CD4-positive, alpha-beta memory T cell (primary cell): ENCODE measurements at places on chromosomes 1 and 21.

GRCh38 chr21:27802816-27803475, 836.1 kb upstream of the ADAMTS5 start:
- peak; percentile 5 for DNase-seq

- DNase-seq: no peak
Observed at GRCh38 chr1:21318714-21319159, 28.5 kb upstream of the ECE1 start.

DNA sequence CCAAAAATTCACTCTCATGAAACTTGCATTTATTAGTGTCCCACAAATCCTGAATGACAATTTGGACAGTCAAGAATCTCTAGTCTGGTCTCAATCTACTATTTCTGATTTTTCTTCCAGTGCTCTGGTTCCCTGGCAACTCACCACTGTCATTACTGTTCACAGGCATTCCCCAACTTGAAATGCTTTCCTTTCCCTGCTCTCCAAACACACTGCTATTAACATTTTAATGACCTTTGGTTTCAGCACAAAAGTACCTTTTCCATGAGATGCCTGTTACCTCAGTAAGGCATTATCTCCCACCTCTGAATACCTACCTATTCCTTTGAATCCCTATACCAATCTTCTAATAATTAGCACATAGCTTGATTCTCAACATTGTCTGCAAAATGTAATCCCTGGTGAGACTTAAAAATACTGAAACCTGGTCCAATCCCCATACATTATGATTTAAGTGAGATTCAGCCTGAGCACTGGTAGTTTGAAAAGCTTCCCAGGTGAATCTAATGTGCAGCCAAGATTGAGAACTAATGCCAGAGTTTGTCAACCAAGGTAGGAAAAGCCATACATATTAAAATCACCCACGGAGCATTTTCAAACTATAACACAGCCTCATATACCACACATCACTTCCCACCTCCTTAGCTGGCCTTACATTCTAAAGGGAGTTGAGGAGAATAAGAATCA, 11.7 kb upstream of the ANGPTL3 start:
- DNase-seq: no peak

DNA sequence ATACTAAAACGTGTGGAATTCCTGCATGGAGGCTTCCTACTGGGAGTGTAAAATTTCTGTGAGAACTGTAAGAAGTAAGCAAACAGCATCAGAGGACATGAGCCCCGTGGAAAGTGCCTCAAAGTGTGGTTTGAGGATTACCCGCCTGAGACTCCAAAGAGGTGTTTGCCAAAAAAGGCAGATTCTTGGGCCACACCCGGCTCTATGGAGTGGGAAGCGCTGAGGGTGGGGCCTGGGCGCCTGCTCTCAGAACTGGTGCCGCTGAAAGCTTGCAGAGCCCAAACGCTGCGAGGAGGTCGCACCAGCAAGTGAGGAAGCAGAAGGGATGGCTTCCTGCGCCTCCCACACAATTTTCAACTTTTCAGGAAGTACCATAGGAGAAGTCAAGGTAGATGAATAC, 43.0 kb upstream of the PSEN2 start:
- no peak for DNase-seq

DNA sequence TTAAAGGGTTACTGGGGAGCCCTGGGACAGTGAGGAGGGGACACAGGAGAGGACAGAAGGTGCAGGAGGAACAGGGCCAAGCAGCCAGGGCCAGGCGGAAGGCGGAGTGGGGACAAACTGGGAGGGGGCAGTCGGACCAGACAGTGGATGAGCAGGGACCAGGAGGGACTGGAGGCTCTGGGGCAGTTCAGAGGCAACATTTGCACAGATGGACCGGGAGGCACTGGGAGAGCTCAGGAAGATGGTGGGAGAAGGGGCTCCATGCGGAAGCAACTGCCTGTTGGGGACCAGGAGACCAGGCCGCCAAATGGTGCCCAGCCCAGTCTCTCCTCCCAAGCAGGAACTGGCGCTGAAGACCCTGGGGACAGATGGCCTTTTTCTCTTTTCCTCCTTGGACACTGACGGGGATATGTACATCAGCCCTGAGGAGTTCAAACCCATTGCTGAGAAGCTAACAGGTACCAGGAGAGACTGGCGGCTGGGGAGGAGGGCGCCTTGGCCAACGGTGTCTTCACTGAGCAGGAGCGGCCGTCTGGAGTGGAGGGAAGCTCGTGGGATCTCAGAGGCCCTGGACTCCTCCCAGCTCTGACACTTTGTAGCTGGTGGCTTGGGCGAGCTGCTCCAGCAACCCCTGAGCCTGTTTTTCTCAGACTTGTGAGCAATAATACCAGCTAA, 847 bp downstream of the SELENON start:
- no peak for DNase-seq

- DNase-seq: no peak
Observed at GRCh38 chr1:119544165-119544762, 37.3 kb downstream of the HSD3B1 start.

- no peak for DNase-seq
Observed at GRCh38 chr1:177355575-177355974, 184.8 kb downstream of the BRINP2 start.

DNA sequence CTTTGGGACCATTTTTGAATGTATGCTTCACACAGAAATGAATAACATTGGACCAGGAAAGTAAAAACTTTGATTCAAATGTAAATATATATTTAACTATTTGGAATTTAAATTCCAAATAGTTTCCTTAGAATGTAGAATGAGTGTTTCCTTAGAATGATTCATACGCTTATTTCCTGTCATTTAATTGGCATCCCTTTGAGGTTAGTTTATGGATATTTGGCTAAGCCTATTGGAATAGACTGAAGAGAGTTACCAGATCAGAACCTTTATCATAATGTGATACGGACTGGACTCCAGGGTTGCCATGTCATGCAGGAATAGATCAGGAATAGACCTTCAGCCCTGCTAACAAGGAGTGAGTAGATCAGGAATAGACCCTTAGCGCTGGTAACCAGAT, 133.1 kb downstream of the TNNI3K start:
- no peak for DNase-seq

DNA sequence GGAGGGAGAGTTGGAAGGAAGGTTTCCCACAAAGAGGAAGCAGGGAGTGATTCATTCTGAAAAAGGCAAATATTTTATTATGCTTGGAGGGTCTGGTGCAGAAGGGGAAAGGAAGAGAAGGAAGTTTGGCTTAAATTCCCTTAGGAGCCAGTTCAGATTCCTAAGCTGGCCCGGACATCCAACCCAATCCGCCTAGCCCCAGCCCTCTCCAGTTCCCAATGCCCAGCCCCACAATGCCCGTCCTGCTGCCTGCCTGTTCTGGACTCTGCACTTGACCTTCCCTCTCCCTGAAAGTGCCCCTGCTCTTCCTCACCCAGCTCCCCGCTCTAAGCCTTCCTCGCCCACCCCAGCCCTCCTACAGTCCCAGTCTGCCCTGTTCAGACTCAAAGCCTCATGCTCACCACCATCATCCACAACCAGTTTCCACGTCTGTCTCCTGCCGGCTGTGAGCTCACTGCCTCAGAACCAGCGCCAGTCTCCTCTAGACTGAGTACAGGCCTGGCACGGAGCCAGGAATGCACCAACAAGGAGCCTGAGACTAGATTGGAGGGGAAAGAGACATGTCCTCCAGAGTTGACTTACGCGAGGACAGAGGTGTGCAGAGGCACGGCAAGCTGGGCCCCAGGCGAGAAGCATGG, 18.9 kb downstream of the CAPN2 start:
- DNase-seq: no peak

DNA sequence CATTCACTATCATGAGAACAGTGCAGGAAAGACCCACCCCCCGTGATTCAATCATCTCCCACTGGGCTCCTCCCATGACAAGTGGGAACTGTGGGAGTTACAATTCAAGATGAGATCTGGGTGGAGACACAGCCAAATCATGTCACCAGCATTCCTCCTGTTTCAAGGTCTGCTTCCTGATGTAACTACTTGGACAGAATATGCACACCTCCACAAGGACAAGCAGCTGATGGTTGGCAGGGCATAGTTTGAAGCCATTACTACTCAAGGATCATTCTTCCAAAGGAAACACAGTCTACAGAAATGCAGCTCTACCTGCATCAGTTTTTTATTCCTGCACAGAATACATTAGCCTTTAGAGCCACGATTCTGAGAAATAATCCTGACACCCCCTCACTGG, 28.5 kb upstream of the RNF2 start:
- DNase-seq: no peak

GRCh38 chr1:64823691-64824476, 79.0 kb downstream of the RAVER2 start:
- peak; percentile 68 for DNase-seq

DNA sequence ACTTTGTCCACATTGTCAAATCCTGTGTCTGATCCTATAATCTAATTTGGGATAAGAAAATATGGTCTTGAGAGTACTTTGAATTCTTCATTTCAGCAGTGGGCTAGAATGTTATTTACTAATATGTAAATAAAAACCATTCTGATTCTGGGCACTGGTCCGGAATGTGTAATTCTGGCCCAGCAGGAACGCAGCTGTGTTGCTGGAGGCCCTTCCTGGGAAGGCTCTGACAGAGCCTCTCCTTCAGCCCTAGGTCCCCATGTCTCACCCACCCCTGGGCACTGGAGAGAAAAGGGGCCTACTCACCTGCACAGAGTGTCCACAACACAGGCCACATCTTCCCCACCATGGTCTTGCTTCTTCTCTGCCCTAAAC, 251 bp downstream of the GPA33 start:
- DNase-seq: no peak

DNA sequence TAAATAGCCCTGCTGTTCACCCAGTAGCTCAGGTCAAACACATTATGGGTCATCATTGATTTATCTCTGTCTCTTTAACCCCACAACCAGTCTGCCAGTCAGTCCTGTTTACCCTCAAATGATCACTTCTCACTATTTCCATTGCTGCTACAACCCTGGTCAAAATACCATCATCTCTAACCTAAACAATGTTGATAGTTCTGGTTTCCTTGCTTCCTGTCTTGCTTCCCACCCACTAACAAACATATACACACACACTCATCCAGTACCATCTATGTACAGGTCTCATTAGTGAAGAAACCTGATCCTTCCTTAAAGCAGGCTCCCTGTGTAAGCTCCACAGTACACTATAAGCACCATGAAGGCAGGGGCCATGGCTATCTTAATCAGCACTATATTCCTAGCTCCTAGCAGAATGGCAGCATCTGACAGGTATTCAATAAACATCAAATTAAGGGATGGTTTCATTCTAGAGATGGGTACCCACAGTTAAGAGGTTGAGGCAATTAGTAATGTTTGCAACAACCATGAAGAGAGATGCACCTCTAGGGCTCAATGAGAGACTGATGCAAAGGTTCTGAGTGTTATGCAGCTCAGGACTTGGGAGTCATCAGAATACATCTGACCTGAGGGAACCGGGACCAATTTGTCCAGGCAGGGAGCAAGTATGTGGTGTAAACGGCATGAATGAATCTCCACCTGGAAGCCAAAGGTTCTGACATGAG, 10.0 kb upstream of the TGFBR3 start:
- no peak for DNase-seq

GRCh38 chr21:15430577-15430976, 299.2 kb upstream of the USP25 start:
- no peak for DNase-seq

- DNase-seq: no peak
Observed at GRCh38 chr1:21764615-21765423, 18.1 kb downstream of the USP48 start.

- DNase-seq: no peak
Observed at GRCh38 chr1:84525779-84526178, 19.4 kb upstream of the GNG5 start.

GRCh38 chr1:86504137-86504479, 35.4 kb downstream of the CLCA1 start:
- DNase-seq: no peak

GRCh38 chr1:167839009-167839408, 74.9 kb downstream of the ADCY10 start:
- no peak for DNase-seq

GRCh38 chr1:210850556-210850955, 283.4 kb downstream of the KCNH1 start:
- DNase-seq: no peak

DNA sequence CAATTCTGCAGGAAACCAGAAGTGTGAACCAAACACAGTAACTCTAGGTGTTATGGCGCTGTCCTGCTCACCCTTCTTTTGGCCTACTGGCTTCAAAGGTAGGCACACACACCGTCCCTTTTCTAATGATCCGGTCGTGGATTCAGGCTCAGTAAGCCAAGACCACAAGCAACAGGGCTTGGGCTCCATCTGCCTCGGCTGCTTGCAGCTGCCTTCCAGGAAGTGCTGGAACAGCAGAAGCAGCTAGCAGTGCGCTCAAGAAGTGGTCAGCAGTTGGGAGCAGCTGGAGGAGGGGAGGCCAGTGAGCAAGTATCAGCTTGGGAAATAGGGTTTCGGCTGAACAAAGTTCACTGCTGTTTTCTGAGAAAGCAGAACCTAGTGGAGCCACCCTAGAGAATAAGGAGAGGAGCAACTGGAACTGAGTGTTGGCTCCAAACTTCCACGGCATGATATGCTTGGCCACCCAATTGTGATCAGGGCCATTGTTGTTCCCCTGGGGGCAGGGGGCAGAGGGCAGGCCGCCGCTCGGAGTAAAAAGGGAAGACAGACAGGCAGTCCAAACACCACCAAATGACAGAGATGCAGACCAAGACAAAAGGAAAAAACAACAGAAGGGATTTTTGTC, 173.4 kb downstream of the TOMM20 start:
- DNase-seq: no peak

DNA sequence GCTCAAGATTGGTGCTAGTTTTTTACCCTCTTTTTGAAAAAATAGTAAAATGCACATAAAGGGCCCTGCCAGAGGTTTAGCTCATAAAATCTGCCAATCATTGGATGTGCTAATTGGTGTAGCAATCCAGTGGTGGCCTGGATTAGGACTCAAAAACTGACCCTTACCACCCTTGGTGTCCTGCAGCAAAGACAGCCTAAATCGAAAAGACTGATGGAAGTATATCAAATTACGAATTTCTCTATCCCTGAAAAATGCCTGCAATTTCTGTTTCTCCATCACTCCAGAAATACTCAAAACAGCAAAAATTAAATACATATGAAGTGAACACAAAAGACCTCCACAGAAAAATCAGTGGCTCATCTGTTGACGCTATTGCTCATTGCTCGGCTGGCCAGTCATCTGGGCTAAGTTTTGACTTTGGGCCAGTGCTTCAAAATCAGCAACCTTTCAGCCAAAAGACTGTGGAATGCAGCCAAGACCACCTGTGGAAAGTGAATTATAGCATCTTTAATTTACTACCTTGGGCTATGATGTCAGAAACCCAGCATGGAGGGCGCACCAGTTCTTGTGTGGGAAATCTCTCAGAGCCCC, 30.0 kb downstream of the WLS start:
- DNase-seq: no peak

- no peak for DNase-seq
Observed at GRCh38 chr1:2168090-2168489, 26.5 kb downstream of the FAAP20 start.

DNA sequence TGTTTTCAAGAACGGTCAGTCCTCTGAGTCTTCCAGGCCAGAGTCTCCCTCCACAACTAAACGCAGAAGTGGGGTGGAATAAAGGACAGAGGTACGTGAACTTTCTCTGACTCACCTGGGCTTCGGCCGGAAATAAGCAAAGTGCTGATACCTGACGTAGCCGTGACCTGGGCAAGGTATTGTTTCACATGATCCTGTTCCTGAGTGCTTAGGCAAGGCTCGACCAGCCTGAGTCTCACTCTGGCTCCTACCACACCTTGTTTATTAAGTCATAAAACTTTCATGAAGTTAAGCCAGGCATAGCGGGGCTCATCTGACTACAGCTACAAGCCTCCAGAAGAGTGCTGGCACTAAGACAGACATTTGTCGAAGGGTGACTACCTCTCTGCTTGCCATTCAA, 327.5 kb downstream of the SETD4 start:
- DNase-seq: no peak
